Foreskin keratinocyte (primary cell): ENCODE measurements at places on chromosomes 12 and 14. TPM values are rescaled to one million over a fixed set of nuclear protein-coding genes. Genes with fewer than 3 reads are reported as not detected.

- no peak for DNase-seq
Observed at GRCh38 chr14:23101213-23101970, 3.4 kb downstream of the CIROP start.

DNA sequence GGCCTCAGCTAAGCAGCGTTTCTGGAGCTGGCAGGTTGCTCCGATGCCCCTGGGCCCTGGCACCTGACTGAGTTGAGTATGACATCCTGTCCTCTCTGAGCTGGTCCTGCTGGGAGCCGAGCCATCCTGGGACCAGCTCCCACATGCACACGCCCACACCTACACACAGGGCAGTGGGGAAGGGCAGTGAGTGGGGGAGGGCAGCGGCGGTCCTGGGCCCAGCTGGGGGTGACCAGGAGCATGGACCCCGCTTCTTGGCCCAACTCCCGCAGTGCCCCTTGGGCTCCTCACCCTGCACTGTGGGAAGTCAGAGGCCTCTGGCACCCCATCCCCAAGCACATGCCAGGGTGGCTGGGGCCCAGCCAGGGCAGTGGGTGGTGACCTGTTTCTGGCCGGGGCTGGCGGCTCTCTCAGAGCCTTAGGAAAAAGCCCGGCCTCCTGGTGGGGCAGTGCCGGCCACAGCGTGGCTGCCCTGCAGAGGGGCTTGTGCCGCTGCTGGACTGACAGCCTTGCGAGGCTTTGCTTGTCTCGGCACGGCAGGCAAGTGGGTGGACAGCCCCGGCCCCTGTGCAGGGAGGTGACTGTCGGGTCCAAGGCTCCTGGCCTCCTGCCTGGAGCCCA lies 5.9 kb upstream of the CRIP2 start:
- no peak for DNase-seq

DNA sequence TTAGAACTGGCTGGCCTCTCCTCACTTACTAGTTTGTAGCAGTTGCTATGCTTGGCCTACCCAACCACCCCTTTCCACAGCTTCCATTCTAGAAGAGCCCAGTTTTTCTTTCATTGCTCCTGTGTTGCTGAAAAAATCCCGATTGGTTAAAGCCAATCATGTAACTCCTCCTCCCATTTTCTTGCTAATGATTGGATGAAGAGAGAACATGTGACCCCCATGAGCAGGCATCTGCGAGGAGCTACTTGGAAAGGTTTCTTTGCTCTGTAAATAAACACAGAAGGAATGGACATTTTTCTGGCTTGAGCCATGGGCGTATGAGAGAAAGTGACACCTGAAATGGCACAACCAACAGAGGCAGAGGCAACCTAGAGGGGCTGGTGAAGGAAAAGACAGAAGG lies 773.8 kb upstream of the TBX3 start:
- no peak for DNase-seq

GRCh38 chr12:105222726-105223351 lies 13.1 kb downstream of the APPL2 start:
- DNase-seq, result no peak

GRCh38 chr12:19131025-19131444 lies 1.5 kb downstream of the PLEKHA5 start:
- peak; percentile 87 for DNase-seq

- no peak for DNase-seq
Observed at GRCh38 chr12:37543966-37544668, 772.5 kb upstream of the ALG10B start.

DNA sequence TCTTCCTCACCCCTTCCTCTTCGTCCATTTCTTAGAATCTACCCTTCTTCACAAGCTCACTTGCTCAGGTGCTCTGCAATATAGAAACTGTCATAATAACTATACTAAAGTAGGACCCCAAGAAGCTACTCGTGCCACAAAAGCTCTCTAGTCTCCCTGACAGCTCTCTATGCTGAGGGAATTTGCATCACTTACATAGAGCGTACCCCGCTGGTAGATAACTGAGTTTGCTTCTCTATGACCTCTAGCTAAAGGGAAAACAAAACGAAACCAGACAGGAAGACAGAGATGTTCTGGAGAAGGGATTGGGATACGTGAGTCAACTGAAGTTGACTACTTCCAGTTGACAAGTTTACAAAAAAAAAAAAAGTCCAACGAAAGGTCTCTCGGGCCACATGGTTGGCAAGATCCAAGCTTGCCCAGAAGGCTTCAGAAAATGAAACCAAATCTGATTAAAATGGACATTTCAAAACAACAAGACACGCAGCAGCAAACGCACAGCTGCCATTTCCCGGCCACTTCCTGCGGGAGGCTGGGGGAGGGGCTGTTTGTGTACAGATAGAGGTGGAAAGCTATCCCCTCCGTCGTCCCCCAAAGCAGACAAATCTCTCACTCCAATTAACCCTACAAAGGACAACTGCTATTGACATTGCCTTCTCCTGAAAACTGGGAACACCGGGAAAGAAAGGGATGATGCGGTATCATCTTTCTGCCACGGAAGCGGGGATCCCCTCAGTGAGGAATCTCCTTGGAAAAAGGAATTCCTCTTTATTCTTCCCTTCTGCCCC lies 1.3 kb downstream of the BAZ2A start:
- DNase-seq, result no peak

DNA sequence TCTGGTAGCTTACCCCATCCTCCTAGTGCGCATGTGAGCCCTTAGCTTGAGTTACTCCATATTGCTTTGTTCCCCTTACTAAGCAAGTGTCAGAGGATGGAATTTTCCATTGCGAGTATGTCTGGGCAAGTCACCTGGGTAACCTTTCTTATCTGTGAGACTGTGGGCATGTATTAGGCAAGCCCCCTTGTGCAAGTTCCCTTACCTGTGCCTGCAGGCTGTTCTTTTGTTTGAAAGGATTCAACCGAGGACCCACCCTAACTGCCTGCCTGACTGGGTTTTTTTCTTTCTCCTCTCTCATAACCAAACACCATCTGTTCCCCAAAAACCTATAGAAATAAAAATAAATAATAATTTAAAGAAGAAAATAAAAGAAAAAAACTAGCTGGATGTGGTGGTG lies 22.3 kb upstream of the PPP2R5E start:
- DNase-seq, result no peak

GRCh38 chr14:66248256-66248655 lies 237.9 kb upstream of the CCDC196 start:
- no peak for DNase-seq

DNA sequence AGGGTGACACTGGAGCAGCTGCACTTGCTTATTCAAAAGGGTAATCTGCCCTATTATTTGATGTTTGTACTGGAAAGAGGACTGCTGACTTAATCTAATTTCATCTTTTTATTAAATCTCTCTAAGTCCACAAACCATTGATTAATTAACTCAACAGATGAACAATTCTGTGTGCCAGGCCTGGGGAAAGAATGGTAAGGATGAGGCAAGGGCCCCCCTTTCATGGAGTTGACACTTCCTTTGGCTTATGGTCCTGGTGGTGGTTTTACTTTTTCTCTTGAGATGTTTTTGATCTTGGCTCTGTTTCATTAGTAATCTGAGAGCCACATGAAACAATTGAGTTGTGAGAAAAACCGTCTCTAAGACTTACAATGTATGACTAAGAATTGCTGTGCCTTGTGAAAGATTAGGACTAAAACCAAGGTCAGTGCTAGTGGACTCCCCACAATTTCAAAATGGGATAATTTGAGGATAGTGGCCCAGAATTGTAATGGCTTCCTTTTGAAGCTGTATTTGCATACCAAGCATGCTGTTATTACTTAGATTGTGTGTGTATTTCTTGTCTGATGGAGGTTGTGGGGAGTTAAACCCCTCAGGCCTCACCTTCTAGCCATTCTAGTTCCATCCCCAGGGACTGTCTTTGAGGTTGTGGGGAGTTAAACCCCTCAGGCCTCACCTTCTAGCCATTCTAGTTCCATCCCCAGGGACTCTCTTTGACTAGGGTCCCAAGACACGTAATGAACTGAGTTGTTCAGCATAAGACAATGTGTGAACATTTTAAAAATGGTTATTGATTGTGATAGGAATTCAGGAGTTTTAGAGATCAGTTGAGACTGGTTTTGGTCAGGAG lies 52.5 kb upstream of the EVL start:
- DNase-seq, result no peak

- peak; percentile 92 for DNase-seq
Observed at GRCh38 chr12:48956279-48957140, 777 bp downstream of the ARF3 start.

DNA sequence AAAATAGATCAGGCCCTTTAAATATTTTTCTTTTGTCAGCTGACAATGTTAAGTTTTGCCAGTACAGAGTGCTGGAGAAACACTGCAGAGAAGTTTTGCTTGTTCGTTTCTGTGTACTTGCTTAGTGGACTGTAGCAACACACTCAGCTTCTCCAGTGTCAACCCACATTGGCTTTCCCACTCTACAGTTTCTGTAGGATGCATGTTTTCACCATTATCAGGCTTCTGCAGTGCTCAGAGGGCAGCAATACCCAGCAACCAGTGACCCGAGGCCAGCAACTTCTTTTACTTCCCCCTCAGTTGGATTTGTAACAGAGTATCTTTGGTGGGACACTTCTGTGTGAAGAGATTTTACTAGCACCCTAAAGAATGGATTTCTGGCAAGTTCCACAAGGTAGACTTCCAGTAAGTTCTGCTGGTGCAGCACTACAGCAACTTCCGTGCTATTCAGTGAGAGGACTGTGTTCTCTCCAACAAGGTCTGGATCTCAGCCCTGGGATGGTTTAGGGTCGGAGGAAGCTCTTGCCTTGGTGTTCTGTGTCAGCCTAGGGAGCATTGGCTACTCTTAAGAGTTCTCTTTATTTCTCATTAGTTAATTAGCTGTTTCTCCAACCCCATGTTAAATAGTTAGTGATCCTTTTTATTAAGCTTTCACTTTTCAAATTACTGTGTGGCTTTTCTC lies 70.4 kb downstream of the FUT8 start:
- DNase-seq, result no peak

DNA sequence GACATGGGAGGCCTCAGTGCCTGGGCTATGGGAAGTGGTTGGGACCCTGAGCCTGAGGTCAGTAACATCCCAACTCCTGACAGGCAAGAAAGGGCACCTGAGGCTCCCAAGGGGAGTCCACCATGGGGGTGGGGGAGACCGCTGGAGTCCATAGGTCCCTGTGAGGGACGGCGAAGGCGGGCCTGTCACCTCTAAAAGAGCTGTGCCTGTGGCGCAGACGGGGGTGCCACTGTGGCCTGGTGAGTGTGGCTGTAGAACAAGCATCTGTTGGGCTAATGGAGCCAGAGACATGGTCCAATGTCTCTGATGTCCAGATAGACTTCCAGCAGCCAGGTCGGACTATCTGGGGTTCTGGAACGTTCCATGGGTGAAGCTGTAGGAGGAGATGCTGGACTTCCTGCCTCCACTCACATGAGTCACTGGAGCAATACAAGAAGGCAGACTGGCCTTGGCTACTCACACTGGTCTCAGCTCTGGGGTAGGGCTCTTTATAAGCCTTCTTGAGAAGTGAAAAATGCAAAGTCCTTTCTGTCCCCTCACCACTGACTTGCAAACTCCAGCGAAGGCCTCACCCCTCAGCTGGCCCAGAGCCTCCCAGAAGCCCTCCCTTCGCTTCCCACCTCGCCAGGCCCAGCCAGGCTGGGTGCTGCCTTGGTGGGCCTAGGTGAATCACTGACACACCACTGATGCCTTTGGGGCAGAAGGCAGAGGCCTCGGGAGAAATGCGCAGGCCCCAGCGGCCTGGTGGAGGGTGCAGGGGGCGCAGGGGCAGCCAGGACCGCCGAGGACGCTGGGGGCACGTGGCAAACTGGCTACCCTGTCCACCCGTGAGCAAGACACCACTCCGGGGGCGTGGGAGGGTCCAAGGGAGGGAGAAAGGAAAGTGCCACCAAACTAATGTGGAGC lies 1.1 kb upstream of the TRAF3 start:
- peak; percentile 40 for DNase-seq

DNA sequence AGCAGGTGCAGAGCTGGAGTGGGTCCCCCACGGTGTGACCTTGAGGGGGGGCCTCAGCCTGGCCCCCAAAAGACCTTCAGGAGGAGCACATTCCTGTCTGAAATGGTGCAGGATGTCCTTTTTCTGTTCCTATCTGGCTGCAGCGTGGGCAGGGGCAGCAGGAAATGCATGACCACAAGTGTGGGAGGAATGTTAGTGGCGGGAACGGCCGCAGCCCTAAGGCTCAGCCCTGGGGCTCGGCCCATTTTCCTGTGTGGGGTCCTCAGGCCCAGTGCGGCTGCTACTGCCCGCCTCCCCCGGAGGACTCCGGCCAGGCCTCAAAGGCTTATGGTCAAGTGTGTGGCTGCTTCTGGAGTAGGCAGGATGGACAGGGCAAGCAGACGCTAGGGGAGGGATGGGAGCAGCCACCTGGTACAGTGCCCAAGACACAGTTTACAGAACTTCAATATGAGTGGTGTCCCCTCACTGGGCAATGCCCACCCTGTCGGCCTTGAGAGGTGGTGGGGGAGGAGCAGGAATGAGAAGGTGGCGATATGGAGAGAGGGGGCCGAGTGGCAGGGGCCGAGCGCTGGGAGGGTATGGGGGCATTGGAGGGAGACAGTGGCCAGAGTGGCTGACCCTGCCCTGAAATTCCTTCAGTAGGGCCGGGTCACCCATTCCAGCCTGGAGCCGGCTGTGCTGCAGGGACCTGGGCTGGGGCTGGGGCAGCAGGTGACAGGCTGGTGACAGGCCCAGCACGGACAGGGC lies 137.4 kb downstream of the CALM1 start:
- DNase-seq, result no peak

DNA sequence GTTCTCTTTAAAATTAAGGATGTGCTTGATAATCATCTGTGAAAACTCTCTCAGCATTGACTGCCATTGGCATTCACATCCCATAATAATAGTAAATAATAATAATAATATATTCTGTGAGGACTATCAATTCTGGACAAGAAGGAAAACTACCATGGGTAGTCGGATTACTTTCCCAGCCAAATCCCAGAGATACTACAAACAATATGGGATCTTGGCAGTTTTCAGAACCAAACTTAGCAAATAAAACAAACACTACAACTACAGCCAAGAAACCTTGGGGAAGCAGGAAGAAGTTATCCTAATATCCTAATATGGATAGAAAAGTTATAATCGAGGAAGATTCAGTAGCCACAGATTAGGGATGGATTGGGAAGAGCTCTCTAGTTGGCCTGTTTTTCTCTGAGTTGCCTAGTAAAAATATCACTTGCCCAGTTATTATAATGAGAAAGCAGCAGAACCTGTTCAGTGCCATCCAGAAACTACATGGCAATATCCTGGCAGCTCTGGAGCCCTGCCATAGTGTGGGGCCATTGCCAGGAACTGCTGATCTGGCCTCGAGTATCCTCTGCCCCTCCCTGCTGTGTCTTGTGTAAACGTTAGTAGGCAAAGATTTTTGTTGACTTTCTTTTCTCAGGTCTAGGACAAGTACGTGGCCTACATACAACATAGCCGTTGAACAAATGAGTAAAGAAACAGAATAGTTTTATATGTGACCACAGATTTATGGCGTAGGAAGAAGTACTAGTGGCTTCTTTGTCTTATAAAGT lies 193.5 kb downstream of the SLC2A13 start:
- DNase-seq, result no peak

- DNase-seq, result no peak
Observed at GRCh38 chr12:104213952-104214351, 1.6 kb upstream of the TXNRD1 start.

The OAS2 gene
- polyA plus RNA-seq, result 52.1 and 57.1 TPM in 2 replicates

The CLEC1B gene
- not detected in 2 replicates for polyA plus RNA-seq

The VRTN gene
- polyA plus RNA-seq, result not detected in 2 replicates

The KRT86 gene
- 0.02 TPM in 1 of 2 replicates, not detected in the other for polyA plus RNA-seq

The RIMKLB gene
- 12.5 and 15.6 TPM in 2 replicates for polyA plus RNA-seq

The TMEM233 gene
- polyA plus RNA-seq, result not detected in 2 replicates
